Stromal cell of bone marrow (primary cell): ENCODE measurements at places on chromosomes 1 and 21.

GRCh38 chr1:8345621-8346415, 27.9 kb downstream of the SLC45A1 start:
- DNase-seq = no peak

GRCh38 chr1:220877377-220878095, 1.7 kb upstream of the HLX start:
- DNase-seq = no peak

DNA sequence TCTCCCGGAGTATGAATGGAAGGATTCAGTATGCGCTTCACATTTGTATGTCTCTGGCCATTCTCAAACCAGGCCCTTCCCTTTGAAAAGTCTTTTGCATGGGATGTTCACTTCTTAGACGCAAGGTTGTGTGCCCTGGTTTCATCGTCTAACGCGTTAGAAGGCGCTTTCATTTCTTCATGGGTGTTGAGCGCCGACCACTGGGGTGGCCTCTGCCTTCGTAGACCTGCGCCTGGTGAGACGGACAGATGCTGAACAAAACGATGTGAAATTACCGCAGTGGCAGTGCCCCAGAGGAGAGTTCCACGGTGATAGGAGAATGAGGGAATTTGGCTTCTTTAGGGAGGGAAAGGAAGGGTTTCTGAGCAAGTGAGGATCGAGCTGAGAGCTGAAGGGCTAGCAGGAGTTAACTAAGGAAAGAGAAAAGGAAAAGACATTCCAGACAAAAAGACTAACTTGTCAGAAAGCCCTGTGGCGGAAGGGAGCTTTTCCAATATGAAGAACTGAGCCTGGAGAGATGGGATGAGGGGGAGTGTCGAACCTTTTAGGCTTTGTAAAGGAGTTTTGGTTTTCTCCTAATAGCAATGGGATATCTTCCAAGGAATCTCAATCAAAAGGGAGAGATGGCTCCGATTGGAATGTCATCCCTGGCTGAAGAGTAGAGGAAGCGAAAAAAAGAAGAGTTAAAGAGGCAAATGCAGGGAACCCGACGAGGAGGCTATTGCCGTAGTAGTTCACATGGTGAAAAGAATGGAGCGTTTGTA, 951 bp downstream of the GGPS1 start:
- DNase-seq = no peak

DNA sequence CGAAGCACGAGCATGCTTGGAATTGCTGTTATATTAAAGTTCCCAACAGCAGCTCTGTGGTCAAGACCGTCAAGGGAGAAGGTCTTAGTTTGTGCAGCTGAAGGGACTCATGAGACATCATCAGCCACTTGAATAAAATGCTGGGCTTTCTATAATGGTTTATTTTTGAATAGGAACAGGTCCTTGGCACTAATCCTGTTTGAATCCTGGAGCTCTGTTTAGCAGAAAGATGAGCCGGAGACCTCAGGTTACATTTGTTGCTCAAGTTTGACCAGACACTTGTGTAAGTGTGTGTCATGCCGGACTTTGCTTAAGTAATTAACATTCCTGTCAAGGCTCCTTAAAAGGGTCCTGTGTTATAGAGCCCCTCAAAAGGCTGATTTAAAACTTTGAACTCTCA, 186.5 kb downstream of the ROR1 start:
- DNase-seq = no peak

DNA sequence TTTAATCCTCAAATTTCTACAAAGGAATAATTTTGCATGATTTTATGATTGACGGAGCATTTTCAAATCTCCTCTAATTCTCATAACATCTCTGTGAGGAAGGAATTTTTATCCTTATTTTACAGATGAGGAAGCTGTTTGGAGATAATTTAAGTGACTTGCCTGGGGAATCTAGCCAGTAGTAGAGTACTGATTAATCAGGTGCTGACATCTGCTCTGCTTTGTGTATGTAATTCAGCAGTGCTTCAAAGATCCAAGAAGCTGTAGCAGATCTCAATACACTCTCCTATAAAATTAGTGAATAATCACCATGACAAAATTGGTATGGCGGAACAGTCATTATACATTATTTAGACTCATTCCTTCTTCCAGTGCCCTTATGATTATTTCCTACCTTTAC, 46.0 kb downstream of the DPH5 start:
- DNase-seq = no peak

GRCh38 chr1:246550402-246550801, 15.7 kb downstream of the TFB2M start:
- DNase-seq = no peak

GRCh38 chr1:223706077-223706973, 6.0 kb upstream of the CAPN2 start:
- DNase-seq = peak; percentile 79

DNA sequence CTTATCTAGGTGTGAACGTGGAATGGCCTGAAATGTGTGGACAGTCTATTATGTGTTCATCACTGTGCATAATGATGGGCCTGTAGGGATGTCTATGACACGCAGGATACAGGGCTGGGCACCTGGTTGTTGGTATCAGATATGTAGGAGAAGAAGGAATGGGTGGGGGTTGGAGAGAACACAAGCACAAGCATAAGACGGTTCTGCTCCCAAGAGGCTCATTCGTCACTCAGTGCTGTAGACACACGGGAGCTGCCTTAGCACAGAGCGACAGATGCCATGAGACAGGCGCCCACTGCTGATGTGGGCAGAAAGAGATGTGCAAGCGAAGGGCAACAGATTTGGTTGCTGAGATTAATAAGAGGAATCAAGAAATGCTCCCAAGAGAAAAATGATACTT, 256.2 kb downstream of the DISC1 start:
- no peak for DNase-seq

DNA sequence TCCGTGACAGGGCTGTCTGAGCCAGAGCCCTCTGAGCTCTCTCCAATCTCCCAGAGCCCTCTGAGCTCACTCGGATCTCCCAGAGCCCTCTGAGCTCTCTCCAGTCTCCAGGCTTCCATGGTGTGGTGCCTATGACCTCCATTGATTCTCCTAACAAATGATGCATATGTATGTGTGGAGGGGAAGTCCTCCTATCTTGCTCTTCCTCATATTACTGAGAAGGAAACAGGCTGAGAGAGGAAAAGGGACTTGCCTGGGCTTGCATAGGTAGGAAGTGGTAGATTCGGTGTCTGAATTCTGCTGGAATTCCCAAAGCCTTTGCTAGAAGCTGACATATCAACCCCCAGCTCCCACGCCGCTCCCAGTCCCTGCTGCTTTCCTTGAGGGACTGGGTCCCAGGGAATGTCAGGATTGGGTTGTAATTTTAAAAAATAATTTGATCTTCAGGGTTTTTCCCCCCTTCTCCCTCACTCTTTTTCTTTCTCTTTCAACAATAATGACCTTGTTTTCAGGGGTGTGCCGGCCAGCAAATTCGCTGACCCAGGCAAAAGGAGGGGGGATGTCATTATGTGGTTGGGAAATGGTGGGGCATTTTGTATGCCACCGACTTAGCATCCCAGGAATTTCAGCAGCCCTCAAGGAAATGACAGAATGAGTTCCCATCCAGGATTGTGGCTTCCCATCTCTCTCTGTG, 42.3 kb upstream of the RUNX3 start:
- DNase-seq = no peak

DNA sequence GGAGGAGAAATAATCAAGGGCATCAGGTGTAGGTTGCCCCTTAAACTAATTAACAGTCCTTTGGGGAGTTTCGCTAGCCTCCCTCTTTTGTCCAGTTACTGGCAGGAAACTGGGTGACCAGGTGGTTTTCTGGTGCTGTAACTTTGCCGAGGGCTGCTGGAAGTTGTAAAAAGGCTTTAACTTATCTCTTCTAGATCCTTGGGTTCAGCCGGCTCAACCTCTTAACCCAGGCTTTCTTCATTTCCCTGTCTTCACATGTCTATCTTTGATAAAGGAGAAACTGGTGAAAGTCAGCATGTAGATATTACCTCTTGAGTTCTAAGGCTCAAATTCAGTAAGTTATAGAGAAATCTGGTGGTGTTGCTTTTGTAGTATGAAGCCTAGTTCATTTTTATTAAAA, 289.7 kb upstream of the NRIP1 start:
- DNase-seq = no peak

- DNase-seq = no peak
Measured at GRCh38 chr1:201686714-201687455, 142.1 kb upstream of the IPO9 start.

DNA sequence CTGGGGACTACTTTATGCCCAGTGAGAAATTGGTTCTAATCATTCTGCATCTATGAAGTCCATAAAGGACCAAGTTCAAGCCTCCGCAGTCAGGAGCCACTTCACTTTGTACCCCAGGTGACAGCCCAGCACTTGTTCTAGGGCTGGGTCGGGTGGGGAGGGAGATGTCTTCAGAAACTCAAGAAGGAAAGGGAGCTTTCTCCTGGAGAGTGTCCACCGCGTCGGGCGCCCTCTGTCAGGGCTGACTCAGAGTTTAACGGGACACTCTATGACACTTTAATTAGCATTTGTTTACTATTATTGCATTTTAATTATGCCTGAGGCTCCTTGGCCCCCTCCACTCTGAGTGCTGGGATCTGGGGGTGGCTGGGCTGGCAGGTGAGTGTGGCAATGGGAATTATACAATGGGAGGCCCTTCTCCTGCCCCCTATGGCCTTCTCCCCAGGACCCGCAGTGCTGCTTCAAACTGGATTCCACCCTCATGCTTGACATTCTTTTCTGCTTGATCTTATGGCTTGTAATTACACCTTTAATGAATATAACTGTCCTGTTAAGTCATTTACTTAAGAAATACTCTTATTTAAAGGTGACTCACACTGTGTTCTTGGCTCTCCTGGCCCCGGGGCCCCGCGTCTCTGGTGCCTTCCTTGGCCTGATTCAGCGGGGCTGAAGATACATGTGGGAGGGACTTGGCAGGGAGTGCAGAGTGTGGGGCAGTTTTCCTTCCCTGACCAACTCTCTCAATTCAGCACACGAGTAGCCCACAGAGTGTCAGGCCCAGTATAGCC, 136.6 kb downstream of the PLXNA2 start:
- DNase-seq = no peak

DNA sequence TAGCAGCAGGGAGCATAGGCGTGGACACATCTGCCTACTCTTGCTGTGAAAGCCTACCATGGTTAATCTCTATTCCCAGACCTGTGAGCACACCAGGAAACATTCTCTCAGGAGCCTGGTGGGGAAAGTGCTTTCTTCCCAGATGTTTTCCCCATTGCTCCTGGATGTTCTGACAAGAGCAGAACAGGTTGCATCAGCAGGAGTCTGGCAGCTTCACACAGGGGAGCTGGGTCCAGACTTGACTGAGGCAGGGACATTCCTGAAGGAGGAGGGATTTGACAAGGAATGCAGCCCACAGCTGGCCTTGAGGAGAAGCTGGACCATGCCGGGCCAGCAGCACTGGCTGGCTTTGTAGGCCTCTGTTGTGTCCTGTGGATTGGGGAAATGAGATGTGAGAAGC, 21.0 kb upstream of the ARTN start:
- no peak for DNase-seq

DNA sequence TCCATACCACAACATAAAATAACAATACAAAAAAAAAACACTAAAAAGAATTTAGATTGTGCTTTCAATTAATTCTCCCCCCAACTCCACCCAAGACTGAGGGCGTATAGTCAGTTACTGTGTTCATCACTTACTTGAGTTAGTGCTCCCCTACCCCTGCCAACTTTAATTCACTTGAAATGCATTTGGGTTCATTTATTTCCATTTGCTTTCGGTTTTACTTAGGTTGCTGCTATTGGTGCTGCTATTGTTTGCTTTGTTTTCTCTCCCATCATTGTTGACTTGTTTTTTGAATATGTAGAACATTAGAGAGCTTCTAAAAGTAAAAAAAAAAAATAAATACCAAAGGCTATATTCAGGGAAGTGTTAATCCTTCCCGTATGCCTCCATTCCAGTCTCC, 10.7 kb upstream of the CYYR1 start:
- no peak for DNase-seq

- no peak for DNase-seq
Measured at GRCh38 chr1:109996476-109996875, 11.9 kb downstream of the AHCYL1 start.

DNA sequence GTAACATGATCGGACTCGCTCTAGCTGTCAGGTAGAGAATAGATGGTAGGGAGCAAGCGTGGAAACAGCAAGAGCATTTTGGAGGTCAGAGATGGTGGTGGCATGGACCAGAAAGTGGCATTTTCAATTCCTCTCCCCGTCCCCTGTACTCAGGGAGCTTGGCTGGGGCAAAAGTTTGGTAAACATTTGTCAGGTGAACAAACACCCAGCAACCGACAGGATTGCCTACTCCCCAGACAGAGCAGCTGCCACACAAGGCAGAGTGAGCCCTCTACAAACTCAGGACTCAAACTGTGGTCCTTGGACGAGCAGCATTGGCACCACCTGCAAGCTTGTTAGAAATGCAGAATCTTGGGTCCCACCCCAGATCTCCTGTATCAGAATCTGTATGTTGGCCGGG, 14.3 kb downstream of the PTAFR start:
- DNase-seq = no peak

DNA sequence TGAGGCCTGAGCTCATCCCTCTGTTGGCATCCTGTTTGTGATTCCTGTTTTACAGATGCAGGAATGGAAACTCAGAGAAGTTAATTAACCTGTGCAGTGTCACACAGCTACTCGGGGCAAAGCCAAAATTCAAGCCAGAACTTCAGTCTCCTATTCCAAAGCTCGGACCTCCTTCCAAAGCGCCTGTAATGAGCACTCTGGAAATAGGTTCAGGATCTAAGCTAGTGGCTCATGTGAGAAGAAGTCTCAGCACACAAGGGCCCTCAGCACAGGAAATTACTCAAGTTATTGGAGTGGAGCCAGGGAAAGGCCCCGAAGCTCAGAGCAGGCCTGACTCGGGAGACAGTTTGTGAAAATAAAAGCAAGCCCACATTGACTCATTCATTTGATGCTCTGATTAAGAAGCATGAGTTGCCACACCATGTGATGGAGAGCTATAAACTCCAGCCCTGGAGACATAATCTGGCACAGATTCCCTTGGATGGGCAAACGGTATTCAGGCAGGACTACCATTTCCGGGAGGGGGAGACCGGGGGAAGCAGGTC, 50.6 kb upstream of the LYST start:
- DNase-seq = peak; percentile 100

GRCh38 chr1:54110996-54111395, 41.8 kb downstream of the CDCP2 start:
- DNase-seq = no peak
